ENCODE measurements at places on chromosomes 13 and 19.

DNA sequence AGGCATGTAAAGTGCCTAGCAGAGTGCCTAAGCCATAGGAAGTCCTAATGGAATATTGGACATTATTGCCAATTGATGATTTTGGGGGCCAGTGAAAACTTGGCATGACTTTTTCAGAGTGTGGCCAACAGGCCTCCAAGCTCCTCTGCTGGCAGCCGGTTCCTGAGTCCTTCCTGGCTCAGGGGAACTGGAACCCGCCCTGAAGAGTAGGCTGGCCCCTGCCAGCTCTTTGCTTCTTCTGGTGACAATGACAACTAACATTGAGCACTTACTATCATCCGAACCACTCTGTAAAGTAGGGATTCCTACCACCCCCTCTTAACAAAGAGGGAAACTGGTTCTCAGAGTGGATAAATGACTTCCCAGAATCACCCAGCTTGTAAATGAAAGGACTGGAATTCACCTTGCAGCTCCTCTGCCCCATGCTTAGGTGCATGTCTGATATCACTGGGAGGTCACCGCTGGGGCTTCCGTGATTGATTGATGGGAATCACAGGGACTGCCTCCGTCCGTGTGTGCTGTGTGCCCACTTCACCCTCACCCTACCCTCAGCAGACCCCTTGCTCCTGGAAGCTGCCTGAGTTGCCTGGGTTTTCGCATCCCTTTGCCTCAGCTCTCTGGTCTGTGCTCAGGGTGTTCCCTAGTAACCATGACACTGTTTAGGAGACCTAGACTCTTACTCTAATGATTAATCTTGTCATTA, 50.6 kb downstream of the TNFRSF19 start:
- DNase-seq, result no peak

GRCh38 chr13:29532116-29532515, 63.4 kb downstream of the SLC7A1 start:
- DNase-seq, result no peak

DNA sequence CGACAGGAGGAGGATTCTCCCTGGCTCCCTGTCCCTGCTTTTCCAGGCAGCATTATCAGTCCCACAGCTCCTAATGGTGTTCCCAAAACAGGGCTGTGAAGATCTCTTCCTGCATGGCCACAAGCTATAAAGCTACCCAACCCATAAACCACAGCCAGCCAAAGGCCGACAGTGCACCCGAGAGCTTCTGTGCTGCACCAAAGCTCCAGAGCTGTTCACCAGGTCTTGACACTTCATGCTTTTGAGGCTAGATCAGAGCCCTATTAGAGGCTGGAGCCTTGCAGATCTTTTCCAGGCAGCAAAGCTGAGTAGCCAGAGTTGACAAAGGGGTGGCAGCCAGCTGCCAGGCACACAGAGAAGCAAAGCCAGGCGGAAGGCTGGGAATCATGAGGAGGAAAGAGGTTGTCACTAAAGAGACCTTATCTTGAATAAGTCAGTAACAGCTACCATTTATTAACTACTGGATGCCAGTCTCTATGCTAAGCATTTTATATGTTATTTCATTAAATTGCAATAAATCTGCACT, 180.4 kb downstream of the KATNAL1 start:
- no peak for DNase-seq

GRCh38 chr19:51546107-51546649, 14.7 kb upstream of the SIGLEC6 start:
- no peak for DNase-seq

DNA sequence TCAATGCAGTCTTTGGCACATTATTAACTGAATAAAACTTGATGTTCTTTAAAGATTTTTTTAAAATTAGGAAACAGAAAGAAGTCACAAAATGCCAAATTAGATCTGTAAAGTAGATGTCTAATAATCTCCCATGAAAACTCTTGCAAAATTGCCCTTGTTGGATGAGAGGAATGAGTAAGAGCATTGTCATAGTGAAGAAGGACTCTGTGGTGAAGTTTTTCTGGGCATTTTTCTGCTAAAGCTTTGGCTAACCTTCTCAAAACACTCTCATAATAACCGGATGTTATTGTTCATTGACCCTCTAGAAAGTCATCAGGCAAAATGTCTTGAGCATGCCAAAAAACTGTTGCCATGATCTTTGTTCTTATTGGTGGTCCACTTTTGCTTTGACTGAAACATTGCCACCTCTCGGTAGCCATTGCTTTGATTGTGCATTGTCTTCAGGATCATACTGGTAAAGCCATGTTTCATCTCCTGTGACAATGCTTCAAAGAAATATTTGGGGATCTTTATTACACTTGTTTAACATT, 549.3 kb downstream of the LIG4 start:
- DNase-seq, result no peak

DNA sequence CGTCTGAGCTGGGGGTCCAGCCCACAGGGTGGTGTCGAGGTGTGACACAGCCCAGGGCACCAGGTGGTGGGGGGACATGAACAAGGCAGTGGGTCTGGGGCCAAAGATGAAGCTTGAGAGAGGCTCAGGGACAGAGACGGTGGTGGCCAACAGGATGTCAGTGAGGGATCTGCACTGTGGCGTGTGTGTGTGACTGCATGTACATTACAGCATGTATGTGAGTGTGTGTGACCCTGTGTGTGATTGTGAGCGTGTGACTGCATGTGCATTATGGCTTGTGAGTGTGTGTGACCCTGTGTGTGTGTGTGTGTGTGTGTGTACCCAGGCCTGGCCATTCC, 1.6 kb downstream of the ADAMTS10 start:
- DNase-seq, result no peak

DNA sequence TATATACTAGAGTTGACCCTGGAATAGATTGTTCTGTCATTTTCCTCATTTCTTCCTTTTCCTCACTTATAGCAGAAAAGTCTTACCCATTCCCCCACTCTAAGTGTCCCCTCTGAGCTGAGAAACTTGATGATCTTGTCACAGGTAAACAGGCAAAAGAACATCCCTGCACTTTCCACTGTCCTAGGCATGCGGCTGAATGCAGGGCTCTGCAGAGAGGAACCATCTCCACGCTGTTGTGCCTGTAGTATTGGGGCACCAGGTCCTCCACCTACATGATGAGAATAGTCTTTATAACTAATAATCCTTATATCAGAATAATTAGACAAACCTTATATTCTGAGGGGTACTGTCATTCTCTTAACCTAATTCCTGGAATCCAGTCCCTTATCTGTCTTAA, 211.3 kb downstream of the RBM26 start:
- no peak for DNase-seq

- peak; percentile 75 for DNase-seq
These were observed 697 bp downstream of the HSPH1 start for GRCh38 chr13:31160857-31161556.
